ENCODE measurements at places on chromosomes 6 and 20.

DNA sequence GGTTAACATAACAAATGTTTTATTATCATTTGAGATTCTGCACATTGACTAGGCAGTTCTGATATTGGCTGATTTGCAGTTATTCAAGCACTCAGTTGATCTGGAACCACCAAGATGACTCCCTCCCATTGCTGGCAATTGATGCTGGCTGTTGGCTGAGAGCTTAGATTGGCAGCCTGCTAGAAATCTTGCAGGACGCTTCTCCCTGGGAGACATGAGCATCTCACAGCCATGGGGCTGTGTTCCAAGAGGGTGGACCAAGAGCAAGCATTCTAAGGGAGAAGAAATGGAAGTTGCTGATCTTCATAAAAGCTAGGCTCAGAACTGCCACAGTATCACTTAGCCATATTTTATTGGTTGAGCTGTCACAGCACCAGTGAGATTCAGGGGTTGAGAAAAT lies 233.4 kb upstream of the ID4 start:
- DNase-seq, result no peak

DNA sequence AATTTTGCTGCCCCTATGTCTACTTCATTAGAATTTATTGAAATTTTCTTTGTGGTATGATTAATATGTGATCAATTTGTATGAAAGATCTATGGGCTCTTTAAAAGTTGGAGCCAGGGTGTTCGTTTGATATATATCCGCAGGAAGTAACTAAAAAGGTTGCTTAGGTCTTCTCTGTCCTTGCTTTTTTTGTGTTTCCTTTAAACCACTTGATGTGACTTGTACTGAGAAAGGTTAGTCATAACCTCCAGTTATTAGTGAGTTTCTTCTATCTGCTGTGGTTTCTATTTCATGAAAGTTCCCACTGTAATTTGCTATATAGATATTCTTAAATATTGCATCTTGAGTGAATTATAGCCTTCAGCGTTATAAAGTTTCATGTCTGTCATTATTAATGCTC lies 585.3 kb upstream of the ARID1B start:
- no peak for DNase-seq

GRCh38 chr20:52801628-52802006 lies 170.5 kb upstream of the TSHZ2 start:
- no peak for DNase-seq

DNA sequence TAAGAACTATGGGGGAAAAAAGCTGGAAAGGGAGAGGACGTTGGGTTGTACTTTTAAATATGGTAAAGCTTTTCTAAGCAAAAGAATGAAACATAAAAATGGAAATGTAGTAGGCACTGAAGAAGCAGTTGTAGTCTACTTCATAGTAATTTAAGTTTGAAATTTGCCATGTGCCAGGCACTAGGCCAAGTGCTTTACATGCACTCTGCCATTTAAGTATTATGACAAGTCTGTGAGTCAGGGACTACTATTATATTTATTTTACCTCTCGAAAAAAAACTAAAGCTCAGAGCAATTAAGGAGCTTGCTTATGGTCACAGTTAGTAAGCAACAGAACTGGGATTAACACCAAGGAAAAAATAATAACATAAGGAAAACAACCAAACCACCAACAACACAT lies 257.8 kb downstream of the GMDS start:
- DNase-seq, result no peak

- DNase-seq, result peak; percentile 60
These were observed 9.3 kb upstream of the ID1 start for GRCh38 chr20:31595654-31596411.

DNA sequence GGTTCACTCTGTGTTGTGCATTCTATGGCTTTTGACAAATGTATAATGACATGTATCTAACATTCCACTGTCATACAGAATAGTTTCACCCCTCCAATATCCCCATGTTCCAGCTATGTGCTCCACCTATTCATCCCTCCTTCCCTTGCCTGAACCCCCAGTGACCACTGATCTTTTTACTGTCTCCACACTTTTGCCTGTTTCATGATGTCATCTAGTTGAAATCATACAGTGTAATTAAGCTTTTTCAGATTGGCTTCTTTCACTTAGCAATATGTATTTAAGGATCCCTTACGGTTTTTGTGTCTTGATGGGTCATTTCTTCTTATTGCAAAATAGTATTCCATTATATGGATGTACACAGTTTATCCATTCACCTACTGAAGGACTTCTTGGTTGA lies 39.8 kb downstream of the TGM6 start:
- no peak for DNase-seq

- no peak for DNase-seq
These were observed 39.4 kb upstream of the JAG1 start for GRCh38 chr20:10713161-10713560.

- no peak for DNase-seq
These were observed 128.4 kb downstream of the KLHL32 start for GRCh38 chr6:97052896-97053295.

- DNase-seq, result no peak
These were observed 108.1 kb upstream of the SCP2D1 start for GRCh38 chr20:18705490-18705889.

DNA sequence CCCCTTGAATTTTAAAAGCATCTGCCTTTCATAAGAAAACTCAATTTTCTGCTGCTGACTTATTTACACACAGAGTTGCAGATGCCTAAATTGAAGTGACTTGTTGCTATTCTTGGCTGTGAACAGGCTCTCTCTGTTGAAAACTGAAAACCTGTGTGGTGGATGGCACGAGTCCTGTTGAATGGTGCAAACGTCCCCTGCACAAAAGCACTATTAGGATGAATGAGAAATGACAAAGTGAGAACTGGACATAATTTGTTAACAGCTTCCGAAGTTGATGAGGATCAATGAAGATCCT lies 201.7 kb upstream of the PREP start:
- DNase-seq, result no peak

DNA sequence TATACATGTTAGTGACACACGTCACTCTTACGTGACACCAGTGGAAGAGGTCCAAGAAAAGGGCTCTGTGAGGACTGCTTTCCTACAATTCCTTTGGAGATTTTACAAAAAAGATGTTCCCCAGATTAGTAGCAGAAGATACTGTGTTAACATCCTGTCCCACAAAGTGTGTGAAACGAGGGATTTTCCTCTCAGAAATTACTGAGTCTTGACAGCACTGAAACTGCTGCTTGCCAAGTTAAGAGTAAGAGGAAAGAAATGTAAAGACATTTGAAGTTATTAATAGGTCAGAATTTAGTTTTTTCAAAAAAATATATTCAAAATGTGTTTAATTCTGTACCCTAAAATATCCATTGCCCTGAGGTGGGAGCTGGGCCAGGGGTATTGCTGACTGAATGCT lies 58.8 kb upstream of the MAP7 start:
- DNase-seq, result no peak

- DNase-seq, result peak; percentile 25
These were observed 977.7 kb upstream of the SLC35B3 start for GRCh38 chr6:9412951-9413559.

- DNase-seq, result no peak
These were observed 31.8 kb upstream of the PLEKHG1 start for GRCh38 chr6:150567823-150568383.

- no peak for DNase-seq
These were observed 132.7 kb upstream of the MAP3K4 start for GRCh38 chr6:160858886-160859285.

DNA sequence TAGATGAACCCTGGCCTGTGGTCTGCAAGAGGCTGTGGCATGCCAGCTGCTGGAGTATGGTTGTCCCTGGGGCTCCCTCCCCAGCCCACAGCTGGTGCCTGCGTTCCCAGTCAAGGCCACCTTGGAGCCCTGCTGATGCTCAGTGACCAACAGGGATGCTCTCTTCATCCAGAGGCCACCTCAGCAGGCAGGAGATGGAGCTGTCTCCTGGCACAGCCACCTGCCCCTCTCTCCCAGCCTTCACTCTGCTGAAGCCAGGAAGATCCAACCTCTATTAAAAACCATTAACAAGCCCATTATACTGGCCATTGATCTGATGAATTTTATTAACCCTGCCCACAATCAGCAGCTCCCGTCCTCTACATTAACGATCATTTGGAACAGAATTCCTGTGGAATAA lies 40.4 kb downstream of the ADTRP start:
- DNase-seq, result no peak

- no peak for DNase-seq
These were observed 166.8 kb downstream of the DST start for GRCh38 chr6:56475736-56476457.

GRCh38 chr20:25252686-25253421 lies 5.0 kb downstream of the PYGB start:
- DNase-seq, result no peak

- DNase-seq, result no peak
These were observed 16.9 kb upstream of the SLC22A16 start for GRCh38 chr6:110493253-110493800.

DNA sequence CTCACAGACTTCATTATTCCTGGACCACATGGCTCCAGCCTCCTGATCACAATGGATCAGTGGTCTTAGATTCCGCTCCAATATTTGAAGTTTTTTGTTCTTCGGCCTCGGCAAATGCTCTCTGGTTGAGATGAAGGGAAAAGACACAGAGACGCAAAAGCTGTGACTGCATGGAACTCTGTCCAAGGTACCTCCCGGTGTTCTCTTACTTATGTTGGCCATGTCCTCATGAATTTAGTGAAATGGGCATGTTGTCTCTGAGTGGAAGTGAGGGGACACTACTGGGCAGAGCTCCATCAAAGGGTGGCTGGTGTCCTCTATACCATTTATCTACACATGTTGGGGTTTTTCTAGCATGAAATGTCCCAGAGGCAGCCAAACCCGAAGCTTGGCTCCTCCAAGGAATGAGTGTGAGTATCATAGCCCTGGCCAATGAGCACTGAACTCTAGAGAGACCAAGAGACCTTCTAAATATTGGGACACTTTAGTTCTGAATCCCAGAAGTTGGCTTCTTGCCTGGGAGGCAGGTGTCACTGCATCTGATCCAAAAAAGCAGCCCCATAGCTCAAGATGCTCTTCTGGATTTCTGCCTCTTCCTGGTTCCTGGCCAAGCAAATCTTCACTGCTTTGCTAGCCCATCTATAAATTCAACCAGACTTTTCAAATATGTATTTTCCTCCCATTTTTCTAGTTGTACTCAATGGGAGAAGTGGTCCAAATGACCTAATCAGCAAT lies 34.1 kb downstream of the HLA-G start:
- DNase-seq, result no peak

- no peak for DNase-seq
These were observed 149.5 kb downstream of the LRFN2 start for GRCh38 chr6:40437631-40438030.

DNA sequence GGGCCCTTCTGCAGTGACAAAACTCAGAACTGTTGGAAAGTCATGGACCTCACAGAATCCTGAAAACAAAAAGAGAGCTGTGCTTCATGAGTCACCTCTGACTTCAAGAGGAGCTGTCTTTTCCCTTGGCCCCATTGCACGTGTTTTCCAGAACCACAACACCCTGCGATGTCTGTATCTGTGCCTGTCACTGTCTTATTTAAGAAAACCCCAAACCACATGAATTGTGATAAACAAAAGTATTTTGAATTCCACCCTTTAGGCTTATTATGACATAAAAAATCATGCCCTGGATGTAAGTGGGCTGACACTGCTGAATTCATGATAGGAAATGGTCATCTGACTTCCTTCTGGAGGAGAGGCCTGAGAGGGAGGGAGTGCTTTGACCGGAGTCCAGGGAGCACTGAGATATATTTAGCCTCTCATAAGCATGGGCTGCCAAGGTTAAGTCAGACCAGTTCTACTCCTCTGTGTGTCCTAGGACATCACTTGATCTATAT lies 96.4 kb upstream of the DUSP22 start:
- DNase-seq, result no peak

- DNase-seq, result no peak
These were observed 14.7 kb upstream of the TAF4 start for GRCh38 chr20:62080249-62080990.

DNA sequence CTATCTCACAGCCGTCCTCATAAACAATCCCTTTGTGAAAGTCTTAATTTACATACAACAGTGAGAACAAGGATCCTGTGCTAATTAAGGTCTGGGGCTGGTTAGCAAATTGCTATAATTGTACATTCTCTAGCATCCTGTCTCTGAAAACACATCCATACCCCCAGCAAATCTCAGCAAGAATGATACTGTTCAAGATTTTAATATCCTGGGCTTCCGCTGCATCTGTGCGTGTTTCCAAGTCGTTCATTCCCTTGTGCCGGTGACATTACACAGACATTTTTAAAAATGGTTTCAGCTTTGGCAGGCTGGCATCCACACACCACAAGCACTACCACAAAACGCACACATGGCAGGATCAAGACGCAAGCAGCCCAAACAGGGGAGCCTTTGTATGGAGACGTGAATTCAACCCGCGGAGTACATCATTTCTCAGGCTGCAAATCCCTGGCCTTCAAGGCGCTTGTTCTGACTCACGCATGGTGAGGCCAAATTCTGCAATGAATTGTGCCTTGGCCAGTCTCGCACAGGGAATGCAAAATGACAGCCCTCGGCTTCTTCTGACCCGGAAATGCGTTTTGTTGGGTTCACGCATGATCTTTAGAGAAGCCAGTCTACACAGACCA lies 20.3 kb downstream of the ZMYND8 start:
- no peak for DNase-seq

DNA sequence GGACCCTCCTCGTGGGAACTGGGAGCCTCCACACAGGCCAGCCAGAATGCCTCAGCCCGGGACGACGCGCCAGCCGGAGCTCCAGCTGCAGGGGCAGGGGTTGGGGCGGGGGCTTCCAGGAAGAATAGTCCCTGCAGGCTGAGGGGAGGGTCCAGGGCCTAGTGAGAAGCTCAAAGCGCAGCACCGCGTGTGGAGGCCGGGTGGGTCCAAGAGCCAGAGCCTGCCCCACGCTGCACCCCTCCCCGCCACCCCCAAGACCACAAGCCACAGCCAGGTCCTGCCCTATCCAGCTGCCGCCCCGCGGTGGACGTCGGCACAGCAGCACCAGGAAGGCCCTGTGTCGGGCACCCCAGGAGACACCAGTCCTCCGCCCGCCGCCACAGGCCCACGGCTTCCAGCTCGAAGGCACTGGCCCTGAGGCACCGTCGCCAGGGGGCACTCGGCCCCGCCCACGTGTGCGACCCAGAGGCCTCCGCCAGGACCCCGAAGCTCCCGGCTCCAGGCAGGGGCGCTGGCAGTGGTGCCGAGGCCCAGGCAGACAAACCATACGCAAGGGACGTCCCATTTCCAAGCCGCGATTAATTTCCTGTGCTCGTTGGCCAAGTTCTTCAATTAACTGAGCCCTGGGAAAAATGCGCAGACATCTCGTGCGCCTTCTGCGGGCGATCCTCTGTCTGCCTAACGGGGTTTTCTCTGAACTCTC lies 19.5 kb downstream of the KCNQ2 start:
- DNase-seq, result no peak

DNA sequence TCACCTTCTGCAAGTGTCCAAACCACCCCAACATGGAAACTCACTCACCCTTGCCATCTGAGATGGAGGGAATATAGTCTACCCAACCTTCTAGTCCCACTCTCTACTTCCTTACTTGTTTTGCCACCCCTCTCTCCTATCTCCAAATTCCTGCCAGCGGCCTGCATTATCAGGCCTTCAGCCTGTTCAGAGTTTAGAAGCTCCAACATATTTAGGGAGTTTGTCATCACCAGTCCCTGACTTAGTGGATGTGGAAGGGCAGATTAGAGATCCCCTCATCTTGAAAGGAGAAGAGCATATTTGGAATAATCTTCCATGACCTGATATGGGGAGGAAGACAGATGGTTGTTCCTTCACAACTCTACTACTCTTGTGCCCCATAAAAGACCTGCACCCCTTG lies 281.4 kb upstream of the MAP3K7 start:
- DNase-seq, result no peak

- DNase-seq, result no peak
These were observed 171.4 kb upstream of the PRSS16 start for GRCh38 chr6:27076116-27076515.
